ENCODE measurements at places on chromosomes 2 and 18. TPM values are rescaled to one million over a fixed set of nuclear protein-coding genes. Genes with fewer than 3 reads are reported as not detected.

The COL5A2 gene
- 6.1 TPM for total RNA-seq

The COPS9 gene
- 39.3 TPM for total RNA-seq

The NRP2 gene
- total RNA-seq = 7.7 TPM

The SKOR2 gene
- not detected for total RNA-seq

All from left lobe of liver (tissue), 2 donors.